ENCODE measurements at places on chromosomes 4 and X. TPM values are rescaled to one million over a fixed set of nuclear protein-coding genes. Genes with fewer than 3 reads are reported as not detected.

TMLHE gene
- 16.1 TPM for total RNA-seq

DNA sequence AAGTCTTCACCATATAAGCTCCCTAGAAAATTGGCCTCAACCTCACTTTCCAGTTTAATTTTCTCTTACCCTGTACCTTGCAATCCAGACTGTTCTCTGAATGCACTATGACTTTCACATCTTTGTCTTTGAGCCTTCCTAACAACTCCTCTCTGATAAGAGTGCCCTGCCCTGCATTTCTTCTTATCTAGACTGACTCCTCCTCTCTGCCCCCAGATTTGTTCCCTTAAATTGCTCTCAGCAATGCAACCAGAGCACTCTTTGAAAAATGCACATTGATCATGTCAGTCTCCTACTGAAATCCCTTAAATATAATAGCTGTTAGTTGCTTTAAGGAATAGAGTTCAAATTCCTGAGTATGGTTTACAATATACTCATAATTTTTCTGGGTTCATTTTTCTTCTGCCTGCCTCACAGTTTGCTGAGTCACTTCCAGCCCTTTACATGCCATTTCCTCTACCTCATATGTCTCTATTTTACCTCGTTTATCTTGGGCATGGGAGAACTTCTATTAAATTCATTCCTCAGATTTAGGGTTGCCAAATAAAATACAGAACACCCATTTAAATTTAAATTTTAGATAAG lies 582.7 kb upstream of the AADAT start:
- no peak for DNase-seq

- no peak for DNase-seq
Observed at GRCh38 chr4:73222466-73223257, 35.9 kb downstream of the ANKRD17 start.

MAOA gene
- 158 TPM for total RNA-seq

BEND4 gene
- total RNA-seq = 0.18 TPM

SUPT20HL2 gene
- total RNA-seq = not detected

BMP3 gene
- not detected for total RNA-seq

DNA sequence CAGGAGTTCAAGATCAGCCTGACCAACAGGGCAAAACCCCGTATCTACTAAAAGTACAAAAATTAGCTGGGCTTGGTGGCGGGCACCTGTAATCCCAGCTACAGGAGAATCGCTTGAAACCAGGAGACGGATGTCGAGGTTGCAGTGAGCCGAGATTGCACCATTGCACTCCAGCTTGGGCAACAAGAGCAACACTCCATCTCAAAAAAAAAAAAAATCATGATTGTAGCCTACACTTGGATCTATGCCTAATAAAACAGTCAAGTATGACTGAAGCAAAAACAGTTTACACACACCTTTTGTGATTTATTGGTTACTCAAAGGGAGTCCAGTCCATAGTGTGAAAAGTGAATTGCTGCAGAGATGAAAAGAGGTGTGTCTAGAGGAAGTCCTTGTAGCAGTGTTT lies 34.7 kb upstream of the TASL start:
- DNase-seq = peak; percentile 59

DNA sequence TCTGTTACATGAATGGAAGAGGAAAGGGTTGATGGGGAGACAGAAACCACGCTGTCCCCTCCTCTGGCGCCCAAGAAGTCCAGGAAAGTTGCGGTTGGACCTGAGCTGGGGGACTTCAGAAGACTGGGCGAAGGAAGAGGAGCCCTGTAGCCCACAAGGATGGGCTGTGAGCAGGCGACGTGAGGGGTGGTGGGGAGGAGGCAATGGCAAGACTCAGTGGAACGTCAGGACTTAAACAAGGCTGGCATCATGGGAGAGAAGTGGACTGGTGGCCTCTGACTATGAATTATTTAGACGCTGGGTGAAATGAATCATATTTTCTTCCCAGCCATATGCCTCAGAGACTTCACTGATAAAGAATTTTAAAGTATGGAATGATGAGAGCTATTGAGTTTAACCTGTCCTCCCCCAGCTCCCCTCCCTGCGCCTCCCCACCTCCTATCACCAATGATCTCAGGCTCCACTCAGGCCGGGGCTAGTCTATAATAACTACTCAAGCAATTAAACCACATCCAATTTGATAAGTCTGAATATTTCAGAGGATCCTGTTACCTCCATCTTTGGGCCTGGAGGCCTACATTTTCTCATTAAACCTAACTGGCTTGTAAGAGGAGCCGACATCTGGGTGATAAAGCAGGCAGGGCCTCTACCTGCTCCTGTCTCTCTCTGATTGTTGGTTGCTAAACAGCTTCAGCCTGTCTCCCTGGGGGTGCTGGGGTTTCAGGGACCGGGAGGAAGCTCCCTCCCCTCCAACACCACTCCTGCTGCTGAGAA lies 63.6 kb downstream of the SMIM20 start:
- DNase-seq = no peak

DNA sequence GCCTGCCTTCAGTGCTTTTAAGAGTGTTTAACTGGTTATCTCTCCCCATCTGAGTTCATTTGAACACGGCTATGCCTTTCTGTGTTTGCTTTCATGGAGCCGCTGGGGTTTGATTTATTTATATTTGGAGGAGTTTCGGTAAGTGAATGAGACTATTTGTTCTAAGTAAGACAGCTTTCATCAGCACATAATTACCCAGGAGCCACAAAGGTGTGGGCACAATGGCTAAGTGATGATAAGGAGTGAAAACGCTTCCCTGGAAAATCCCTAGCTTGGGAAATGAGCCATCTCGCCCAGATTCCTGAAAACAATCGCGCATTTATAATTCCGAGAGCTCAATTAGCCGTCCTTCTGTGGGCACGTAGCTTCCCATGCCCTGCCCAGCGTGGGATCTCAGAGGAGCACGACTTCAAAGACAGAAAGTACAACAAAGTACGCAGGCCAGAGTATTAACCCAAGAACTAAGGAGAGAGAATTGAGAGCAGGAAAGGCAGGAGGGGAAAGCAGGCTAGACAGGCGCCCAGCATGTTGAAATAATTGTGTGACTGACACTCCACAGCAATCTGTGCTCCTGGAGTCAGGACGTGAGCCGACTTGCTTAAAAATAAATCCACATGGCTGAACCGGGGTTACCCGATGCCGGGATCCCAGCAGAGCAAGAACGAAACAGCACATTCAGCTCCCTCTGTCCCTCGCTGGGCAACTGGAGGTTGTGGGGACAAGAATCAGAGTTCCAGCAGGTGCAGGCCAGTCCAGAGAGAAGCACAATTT lies 99.0 kb downstream of the DHRSX start:
- DNase-seq = no peak

PPEF1 gene
- not detected for total RNA-seq

DNA sequence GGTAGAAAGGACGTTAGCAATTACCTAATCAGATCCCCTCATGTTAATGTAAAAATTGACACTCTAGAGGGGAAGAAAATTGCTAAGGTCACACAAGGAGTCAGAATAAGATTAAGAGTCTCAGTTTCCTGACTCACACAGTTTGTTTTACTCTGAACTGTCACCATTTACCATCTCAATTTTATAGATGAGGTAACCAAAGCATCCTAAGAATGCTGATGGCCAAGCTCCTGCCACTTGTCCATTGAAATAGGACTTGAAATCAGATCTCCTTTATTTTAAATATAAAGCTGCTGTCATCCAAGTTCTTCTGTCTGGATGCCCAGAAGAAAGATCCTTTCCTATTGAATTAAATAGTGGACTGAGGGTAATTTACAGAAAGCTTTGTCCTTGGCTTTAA lies 114.8 kb upstream of the VAMP7 start:
- no peak for DNase-seq

DNA sequence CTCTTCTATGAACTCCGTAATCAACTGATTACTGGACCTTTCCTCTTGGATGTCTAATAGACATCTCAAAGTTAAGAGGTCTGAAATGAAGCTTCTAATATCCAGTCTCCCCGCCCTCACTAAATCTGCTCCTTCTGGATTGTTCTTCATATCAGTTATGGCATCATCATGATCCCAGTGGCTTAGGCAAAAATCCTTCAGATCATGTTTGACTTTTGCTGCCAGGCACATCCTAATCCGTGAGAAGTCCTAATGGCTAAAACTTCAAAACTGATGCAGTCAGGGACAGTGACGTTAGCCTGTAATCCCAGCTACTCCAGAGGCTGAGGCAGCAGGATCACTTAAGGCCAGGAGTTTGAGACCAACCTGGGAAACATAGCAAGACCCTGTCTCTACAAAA lies 55.1 kb upstream of the GUCY1A1 start:
- DNase-seq = no peak

DNA sequence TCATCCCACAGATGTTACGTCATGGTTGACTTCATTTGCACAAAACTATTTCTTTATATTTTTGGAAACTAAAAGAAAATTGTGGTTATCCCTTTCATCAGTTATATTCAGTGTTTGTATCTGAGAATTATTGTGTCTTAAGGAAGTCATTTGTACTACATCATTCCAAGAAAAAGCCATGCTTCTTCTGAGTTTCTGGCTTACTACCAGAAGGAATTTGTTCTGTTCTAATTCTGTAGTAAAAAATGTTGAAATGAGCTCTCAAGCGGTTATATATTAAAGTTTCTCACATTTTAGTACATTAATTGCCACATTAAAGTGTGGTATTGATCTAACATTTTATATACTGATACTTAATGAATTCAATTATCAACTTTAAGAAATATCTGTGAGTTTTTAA lies 1844.5 kb downstream of the PCDH7 start:
- no peak for DNase-seq

- DNase-seq = no peak
Observed at GRCh38 chrX:13689741-13690211, 848 bp downstream of the RAB9A start.

SLC16A2 gene
- total RNA-seq = 65.6 TPM

GRCh38 chr4:159505266-159505975 lies 402.5 kb downstream of the RAPGEF2 start:
- no peak for DNase-seq

ABCG2 gene
- total RNA-seq = 7.2 TPM

GRCh38 chr4:109816082-109816442 lies 500 bp downstream of the GAR1 start:
- no peak for DNase-seq

GRCh38 chr4:149050840-149051239 lies 608.6 kb upstream of the NR3C2 start:
- no peak for DNase-seq

DNA sequence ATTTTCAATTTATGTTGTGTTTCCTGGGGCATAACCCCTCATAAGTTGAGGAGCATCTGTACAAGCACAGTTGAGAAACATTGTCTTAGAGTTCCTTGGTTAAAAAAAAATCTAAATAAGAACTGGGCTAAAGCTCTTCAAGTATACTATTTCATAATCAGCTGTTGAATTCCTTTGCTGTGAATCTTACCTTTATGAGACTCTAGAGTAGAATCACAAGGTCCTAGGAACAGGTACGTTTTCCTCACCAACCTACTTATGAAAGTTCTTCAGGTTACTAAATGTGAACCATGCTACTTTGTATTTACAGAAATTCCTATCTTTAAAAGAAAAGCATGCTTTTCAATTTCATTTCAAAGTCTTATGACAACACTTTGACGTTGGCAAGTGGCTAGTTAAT lies 20.9 kb upstream of the SOD3 start:
- DNase-seq = no peak

DNA sequence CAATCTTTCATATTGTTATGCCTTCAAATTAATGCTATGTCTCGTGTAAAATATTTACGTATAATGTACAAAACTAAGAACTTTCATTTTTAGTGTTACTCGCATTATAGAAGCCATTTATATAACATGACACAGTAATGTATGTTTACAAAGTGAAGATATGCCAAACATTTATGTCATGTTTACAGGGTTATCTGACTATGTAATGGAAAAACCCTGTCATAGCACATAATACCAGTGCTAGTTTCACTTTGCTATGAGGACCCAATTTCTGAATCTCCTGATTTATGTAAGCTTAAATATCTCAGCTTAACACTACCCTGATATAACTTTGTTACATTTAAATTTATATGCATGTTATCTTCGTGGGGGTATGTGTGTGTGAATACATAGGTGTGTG lies 233.1 kb downstream of the FAT4 start:
- no peak for DNase-seq

- DNase-seq = no peak
Observed at GRCh38 chrX:101787934-101788333, 128.3 kb upstream of the ARMCX2 start.

SCML2 gene
- total RNA-seq = 0.60 TPM

GPR173 gene
- 0.23 TPM for total RNA-seq

GRCh38 chr4:17526695-17527477 lies 11.9 kb downstream of the CLRN2 start:
- no peak for DNase-seq

DNA sequence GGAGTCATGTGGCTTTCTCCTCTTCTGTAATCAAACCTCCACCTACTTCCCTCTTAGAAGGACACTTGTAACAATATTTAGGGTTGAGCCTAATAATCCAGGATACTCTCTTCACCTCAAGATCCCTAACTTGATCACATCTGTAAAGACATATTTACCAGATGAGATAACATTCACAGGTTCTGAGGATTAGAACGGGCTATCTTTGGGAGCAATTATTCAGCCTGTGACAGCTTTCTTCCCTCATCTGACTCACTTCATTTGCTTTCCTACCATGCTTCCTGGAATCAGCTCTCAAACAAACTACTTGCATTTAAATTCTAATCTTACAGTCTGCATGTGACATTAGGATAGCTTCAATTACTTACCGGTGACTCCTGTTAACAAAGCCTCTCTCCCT lies 133.5 kb upstream of the NDST3 start:
- DNase-seq = no peak

IQCM gene
- not detected for total RNA-seq

HSD17B13 gene
- 77.7 TPM for total RNA-seq

GRCh38 chr4:2434420-2434819 lies 15.7 kb downstream of the CFAP99 start:
- DNase-seq = no peak

DNA sequence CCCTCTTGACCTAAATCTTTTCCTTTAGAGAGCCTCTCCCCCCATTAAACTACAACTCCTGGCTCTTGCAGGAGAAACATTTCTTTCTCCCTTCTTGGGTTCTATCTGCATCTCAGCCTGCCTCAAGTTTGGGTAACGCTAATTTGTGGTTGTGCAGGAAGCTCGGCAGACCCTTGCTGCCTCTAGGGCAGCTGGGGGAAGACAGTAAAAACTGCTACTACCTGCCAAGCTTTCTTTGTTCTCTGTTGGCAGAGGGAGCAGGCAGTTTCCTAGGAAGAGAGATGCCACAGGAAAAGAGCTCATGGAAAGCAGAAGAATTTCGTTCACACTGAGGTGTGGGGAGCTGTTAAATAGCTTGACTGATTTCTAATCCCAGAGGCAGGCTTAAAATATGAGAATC lies 555.6 kb upstream of the IGFBP7 start:
- no peak for DNase-seq

USP26 gene
- not detected for total RNA-seq

DNA sequence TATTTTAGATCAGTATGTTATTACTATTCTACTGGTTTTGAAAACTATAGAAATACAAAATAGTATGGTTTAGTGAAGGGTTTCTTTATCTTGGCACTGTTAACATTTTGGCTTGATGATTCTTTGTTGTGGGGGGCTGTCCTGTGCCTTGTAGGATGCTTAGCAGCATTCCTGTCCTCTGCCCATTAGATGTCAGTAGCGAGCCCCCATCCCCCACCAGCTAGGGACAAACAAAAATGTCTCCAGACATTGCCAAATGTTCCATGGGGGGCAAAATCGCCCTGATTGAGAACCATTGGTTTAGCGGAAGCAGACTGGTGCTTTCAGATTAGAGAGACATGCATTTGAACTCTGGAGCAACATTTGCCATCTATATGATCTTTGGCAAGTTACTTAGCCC lies 23.3 kb downstream of the SPARCL1 start:
- DNase-seq = no peak

- peak; percentile 83 for DNase-seq
Observed at GRCh38 chr4:6773616-6774540, 8.6 kb upstream of the KIAA0232 start.

GRCh38 chr4:128256539-128256938 lies 31.1 kb downstream of the PGRMC2 start:
- DNase-seq = no peak

NAP1L2 gene
- total RNA-seq = 0.55 TPM
